ENCODE measurements at places on chromosomes 11 and 22.

- no peak for DNase-seq
Measured at GRCh38 chr22:44807232-44807631, 54.9 kb downstream of the ARHGAP8 start.

DNA sequence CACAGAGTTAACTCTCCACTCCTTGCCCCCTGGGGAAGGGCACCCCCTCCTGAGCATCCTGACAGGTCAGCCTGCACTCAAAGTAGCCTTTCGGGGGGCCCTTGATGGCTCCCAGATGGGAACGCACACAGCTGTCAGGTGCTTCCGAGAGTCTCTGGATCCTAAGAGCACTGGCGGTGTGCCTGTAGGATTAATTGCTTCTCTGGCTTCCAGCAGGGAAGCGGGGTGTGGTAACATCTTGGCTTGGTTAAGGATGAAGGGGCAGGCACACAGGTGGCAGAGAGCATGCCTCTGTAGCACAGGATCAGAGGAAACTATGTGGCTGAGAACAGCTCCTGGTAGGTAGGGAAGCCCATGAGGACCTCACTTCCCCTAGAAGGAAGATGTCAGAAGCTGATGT, 199.8 kb downstream of the MIAT start:
- no peak for DNase-seq

- no peak for DNase-seq
Measured at GRCh38 chr22:48779211-48779643, 1048.4 kb downstream of the BRD1 start.

- DNase-seq, result no peak
Measured at GRCh38 chr11:62143727-62144126, 19.9 kb downstream of the INCENP start.
